ENCODE measurements at places on chromosomes 2 and 18. TPM values are rescaled to one million over a fixed set of nuclear protein-coding genes. Genes with fewer than 3 reads are reported as not detected.

DNA sequence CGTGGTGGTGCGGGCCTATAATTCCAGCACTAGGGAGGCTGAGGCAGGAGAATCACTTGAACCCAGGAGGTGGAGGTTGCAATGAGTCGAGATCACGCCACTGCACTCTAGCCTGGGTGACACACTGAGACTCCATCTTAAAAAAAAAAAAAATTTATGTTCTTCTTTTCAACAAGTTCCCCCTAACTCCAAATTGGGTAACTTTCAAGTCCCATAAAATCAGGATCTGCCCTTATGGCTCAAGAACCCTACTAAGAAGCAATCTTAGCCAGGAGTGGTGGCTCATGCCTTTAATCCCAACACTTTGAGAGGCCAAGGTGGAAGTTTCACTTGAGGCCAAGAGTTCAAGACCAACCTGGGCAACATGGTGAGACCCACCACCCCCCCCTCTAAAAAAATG, 30.3 kb upstream of the TLK1 start:
- no peak for DNase-seq

DNA sequence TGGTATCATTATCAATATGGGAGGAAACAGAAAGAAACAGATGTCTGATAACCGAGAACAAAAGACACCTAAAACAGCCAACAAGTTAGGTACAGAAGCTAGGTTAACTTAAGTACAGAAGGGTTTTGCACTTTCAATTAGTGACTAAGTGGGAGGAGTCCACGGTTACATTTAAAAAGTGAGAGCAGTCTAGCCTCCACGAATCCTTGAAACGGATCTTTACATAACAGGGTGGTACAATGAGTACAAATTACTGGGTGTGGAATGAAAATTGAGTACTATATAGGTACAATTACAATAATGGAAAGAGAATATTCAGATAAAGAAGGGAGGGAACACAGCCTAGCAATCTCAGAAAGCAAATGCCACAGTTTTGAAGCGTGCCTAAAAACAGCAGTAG, 76.6 kb downstream of the TLK1 start:
- DNase-seq, result no peak

GRCh38 chr2:43927442-43927841, 68.3 kb downstream of the LRPPRC start:
- DNase-seq, result no peak

DNA sequence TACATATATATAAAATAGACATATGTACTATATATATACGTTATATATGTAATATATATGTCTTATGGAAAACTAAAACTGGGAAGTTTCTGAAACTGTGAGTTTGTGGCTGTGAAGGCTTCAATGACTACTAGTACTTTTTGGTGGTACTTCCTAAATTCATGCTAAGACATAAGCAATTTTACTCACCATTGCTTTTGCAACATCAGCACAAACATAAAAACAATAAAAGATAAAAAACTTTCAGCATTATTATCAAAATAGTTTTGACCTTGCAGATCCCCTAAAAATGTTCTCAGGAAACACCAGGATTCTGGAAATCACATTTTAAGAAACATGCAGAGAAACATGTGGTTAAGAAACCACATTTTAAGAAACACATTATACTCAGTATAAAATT, 269.9 kb downstream of the PID1 start:
- DNase-seq, result no peak

DNA sequence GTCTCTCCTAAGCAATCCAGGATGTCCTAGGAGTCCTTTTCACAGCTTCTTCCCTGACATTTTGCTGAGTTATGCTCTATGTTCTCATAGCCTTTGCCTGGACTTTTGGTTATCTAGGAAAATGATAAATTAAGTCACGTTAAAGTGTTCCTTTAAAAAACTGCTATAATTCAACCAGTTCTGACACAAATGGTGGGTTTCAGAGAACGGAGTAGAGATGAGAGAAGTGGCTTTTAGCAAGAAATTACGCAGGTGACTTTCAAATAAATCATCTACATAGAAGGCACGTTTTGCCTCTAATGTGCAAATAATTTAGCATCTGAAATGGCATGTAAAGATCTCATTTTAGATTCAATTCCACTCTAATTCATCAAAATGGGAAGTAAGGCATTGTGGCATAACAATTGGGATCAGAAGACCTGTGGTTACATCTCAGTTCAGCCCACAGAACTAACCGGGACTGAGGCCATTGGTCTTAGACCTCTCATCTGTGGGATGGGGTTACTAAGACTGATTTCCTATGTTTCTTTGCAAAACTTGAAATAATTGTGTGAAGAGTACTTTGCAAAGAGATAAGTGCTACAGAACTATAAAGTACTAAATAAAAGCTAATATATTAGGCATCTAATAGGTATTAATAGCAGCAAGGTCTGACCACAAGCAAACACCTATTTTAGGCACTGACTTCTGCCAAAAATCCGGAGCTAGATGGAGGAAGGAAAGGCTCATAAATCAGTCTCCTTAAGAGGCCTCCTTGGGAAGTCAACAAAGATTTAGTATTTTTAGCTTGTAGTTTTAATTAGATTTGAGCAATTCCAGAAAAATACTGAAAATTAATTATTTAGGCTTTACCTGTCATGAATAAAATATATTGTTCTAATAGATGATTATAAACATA, 211.4 kb downstream of the PIEZO2 start:
- DNase-seq, result no peak

The CCDC148 gene
- 0.65 TPM for total RNA-seq

- DNase-seq, result no peak
Observed at GRCh38 chr2:75716406-75716805, 5.7 kb upstream of the GCFC2 start.

The RAPGEF4 gene
- total RNA-seq, result not detected

- no peak for DNase-seq
Observed at GRCh38 chr2:60745330-60745729, 10.7 kb upstream of the PAPOLG start.

DNA sequence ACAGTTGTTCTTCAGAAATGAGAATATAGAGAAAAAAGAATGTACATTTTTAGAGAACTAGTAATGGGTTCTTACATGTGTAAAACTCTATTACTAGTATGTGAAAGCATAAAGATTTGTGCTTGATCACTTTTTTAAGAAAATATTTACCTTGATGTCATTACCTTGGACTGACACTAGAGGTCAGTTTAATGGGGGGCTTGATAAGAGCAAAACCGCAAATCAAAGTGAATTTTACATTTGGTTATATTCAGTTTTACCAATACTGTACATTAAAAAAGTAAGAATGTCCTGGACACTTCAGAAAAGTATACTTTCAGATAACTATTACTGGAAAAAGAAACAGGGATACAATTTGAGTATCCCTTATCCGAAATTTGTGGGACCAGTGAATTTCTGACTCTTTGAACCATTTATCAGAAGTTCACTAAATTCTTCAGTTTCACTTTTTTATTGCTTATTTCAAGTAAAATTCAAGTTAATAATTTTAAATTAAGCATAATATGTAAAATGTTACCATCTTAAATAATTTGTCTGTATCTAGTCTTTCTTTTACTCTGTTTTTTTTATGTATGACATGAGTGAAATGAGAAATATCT, 1149.5 kb downstream of the DSC3 start:
- DNase-seq, result peak; percentile 6

The MOCOS gene
- 3.3 TPM for total RNA-seq

DNA sequence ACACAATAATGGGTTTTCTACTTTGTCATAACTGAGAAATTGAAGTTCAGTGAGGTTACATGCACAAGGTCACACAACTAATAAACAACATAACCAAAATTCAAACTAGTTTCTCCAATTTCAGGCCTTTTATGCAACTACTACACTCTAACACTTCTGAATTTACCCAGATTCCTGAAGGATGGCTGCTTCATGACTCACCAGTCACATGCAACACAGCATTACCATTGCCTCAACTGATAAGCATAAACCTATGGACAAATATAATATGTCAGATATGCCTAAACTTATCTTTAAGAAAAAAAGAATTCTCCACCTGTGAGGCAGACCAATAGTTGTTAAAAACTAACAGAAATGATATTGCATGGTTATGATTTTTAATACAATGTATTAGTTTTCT, 586.5 kb upstream of the SLC8A1 start:
- DNase-seq, result peak; percentile 40

GRCh38 chr18:66523219-66523991, 80.5 kb downstream of the CDH19 start:
- DNase-seq, result no peak

DNA sequence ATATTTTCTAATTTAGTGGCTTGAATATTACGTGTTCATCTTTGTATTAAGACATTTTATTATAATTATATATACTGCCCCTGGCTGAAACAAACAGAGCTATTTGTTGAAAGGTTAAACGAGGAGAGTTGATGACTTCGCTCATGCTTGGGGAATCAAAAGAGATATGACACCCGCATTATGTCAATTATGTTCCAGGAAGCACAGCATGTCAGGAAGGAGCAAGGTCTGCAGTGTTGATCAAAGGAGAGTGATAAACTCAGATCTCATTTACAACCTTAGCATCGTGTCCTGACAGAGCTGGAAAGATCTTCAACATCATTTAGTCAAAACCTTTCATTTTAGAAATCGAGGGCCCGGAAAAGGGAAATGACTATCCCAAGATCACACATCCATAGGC, 510.1 kb downstream of the TDRD15 start:
- DNase-seq, result no peak

The XIRP2 gene
- total RNA-seq, result 1.9 TPM

- DNase-seq, result no peak
Observed at GRCh38 chr18:64419156-64419555, 270.3 kb upstream of the LINC00305 start.

The SERPINB5 gene
- not detected for total RNA-seq

- DNase-seq, result no peak
Observed at GRCh38 chr2:161725297-161725696, 101.1 kb downstream of the SLC4A10 start.

GRCh38 chr2:62874881-62875383, 169.4 kb downstream of the EHBP1 start:
- DNase-seq, result no peak

DNA sequence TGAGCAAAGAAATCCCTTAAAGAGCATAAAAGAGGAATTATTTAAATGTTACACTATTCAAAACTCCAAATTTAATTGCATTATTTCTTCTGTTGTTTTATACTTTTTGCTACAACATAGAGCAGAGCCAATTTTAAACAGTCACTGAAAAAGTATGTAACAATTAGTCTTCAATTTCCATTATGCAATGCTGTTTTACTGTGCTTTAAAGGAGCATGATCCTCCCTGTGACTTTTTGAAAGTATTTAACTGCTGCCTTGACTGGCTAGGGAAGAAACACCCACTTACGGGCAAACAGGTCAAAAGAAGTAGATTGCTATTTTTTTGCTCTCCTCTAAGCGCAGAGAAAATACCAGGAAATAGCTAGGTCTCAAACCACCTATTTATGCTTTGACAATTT, 217.4 kb upstream of the GCFC2 start:
- no peak for DNase-seq

The GRP gene
- not detected for total RNA-seq

The NOSTRIN gene
- 1.6 TPM for total RNA-seq

The FABP1 gene
- not detected for total RNA-seq

- no peak for DNase-seq
Observed at GRCh38 chr18:68409576-68409975, 305.3 kb downstream of the TMX3 start.

GRCh38 chr2:127606625-127607398, 39.1 kb upstream of the GPR17 start:
- no peak for DNase-seq

The TMEM178A gene
- total RNA-seq, result not detected

- DNase-seq, result no peak
Observed at GRCh38 chr18:21069468-21069867, 42.1 kb downstream of the ROCK1 start.

The DOK6 gene
- total RNA-seq, result not detected

DNA sequence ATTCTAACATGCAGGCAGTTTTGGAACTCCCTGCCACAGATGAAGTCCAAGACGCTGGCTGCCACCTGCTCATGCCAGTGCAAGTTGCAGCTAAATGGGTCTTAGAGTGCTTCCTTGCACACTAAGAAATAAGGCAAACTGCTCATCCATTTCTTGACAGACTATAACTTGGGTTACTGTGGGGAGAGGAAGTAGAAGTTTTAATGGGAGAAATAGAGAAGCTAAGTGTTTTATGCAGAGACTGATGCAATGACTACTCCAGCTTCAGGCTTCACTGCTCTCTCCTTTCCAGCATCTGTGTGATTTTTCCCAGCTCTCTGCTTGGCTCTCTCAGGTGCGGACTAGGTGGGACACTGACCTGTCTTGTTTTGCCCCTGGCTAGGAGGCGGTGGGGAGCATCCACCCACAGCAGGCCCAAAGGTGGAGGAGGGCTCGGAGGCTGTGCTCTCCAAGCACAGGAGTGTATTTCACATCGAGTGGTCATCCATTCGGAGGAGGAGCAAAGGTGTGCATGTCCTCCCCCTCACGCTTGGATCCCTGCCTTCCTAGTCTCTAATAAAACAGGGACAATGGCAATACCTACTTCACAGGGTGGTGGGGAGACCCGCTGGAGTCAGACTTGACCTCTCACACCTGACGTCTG, 48.2 kb downstream of the SLC14A2 start:
- no peak for DNase-seq

The TMEFF2 gene
- 15.2 TPM for total RNA-seq

DNA sequence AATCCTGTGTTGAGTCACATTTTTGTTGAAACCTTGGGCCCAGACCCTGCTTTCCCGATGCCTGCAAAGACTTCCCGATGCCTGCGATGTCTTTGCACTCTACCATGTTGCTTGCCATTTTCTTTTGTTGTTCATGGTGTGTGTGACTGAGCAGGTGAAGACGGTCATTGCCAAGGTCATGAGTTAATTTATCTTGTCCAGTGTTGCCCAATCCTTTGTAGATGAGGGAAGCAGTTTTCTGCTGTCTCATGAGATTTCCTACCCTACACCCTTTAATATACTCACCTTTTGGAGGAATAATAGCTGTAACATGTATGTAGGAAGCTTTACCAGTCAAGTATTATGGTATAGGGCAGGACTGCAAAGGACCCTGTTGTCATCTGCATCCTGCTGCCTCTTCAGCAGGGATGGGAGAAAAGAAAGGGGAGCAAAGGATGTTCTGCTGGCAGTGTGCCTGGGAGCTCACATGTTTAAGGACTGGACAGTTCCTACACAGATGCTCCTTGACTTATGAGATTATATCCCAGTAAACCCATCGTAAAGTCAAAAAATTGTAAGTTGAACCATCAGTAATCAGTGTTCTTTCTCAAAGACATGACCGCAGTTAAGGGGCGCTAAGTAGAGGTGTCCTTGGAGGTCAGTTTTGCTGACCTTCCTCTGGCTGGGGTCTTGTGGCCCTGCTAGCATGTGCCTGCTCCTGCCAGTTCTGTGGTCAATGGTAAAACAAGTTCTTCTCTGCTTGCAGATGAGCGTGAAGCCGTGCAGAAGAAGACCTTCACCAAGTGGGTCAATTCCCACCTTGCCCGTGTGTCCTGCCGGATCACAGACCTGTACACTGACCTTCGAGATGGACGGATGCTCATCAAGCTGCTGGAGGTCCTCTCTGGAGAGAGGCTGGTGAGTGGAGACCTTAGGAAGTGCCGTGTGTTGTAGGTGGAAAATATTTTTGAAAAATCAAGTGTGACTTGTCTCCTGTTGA, 124.8 kb upstream of the EML6 start:
- DNase-seq, result peak; percentile 35

- DNase-seq, result no peak
Observed at GRCh38 chr18:49050452-49050851, 99.7 kb upstream of the SMAD7 start.
